ENCODE measurements at places on chromosomes 12 and 14. TPM values are rescaled to one million over a fixed set of nuclear protein-coding genes. Genes with fewer than 3 reads are reported as not detected.

GRCh38 chr14:54366736-54367735 is 29.8 kb upstream of the CDKN3 start:
- peak; percentile 17 for DNase-seq

DNA sequence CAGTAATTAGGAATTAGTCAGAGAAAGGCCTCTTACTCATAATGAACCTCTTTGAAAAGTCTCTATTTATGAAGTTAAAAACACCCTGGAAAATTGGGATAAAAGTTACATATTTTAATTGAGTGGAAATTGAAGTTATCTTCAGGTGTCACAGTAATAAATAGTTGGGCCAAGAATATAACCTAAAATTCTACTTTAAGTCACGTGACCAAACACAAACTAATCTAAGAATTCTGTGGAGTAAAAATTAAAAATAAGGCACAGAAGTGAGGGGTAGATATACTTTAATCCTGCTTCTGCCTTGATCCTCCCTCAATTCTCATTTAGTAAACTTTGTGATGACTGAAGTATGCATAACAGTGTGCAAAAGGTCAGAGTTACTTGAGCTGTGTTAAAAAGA is 226.4 kb downstream of the NAV3 start:
- DNase-seq: no peak

DNA sequence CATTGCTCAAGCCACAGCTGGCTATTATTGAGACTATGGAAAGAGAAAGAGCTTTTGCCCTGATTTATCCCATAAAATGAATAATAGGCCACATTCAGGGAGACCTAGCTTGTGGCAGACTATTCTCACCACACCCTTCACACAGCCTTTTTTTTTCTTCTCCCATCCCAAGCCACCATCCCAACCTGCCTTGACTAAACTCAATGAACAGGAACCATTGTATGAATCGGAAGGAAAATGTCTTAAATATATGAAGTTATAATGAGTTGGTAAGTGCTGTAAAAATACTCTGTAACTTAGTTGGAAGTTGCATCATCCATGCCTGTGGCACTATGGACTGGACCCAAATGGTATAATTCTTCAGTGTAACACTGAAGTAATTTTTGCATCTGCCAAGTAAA is 338.4 kb downstream of the RAD51B start:
- peak; percentile 63 for DNase-seq

DNA sequence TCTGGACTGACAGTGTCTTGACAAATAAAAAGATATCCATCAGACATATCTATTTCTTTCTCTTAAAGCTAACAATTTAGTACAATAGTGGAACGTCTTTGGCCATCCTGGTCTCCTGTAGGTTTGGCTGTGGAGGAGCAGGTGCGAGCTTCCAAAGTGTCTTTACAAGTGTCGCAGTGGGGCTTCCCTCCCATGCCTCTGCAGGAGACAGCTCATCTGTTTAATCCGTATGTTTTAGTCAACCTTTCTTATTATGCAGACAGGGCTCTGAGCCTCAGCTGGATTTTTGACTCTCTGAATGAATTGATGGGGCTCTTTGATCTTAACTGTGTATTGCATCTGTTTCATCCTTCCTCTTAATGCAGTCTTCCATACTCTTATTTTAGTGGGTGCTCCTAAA is 57.5 kb downstream of the RMST start:
- DNase-seq: no peak

- peak; percentile 90 for DNase-seq
Observed at GRCh38 chr14:91872517-91873470, 5.5 kb upstream of the TC2N start.

DNA sequence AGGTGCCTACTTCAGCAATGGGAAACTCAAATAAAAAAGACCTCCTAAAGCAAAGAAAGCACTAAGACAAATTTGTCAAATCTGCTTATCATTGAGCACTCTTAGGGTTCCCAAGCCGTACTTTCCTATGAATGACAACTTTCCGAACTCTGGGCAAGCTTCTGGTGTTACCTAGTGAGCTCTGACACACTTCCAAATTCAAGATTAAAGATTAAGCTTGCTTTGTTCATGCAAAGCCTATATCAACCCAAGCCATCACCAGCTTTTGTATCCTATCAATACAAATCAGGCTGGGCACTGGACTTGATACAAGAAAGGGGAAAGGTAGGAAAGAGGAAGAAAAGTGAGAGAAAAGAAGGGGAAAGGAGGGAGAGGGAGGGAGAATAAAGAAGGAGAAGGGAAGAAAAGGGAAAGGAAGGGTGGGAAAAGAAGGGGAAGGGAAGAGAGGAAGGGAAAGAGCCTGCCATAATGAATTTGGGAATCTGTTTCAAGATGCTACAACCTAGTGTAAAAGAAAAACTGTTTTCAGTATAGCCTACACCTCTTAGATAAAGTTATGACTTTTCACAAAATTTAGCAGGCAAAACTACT is 23.8 kb upstream of the FBLN5 start:
- DNase-seq: no peak

DNA sequence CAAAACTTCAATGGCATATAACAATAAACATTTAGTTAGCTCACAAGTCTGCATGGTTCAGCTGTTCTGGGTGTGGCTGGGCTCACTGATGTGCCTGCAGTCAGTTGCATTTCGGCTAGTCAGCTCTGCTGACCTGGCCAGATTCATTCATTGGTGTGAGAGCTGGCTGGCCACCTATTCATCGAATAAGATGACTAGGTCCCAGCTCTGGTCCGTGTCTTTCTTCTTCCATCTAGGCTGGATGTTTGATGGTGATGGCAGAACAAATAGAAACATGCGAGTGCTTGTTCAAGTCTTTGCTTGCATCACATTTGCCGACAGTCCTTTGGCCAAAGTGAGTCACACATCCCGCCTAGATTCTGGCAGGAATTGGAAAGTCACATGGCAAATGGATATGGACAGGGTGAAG is 203.3 kb upstream of the CRY1 start:
- DNase-seq: no peak

Gene TSPAN19
- total RNA-seq: not detected

Gene LALBA
- total RNA-seq: not detected

Gene IL22
- not detected for total RNA-seq

Gene TGM1
- 18.7 TPM for total RNA-seq
